ENCODE measurements at places on chromosomes 2 and 18.

DNA sequence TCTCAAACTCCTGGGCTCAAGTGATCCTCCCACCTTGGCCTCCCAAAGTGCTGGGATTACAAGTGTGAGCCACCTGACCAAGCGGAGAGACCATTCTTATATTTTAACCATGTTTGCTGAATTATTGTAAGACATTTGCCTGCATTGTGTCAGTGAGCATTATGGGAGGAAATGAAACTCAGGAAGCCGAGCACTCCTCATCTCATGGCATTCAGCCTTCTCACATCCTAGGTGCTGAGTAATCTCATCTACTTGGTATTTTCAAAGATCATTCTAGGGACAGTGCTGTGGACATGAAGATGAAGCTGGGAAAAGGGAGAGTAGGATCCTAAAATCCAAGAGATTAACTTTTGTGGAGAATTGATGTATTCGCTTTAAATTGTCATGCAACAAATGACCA lies 66.1 kb downstream of the NAPG start:
- no peak for DNase-seq

DNA sequence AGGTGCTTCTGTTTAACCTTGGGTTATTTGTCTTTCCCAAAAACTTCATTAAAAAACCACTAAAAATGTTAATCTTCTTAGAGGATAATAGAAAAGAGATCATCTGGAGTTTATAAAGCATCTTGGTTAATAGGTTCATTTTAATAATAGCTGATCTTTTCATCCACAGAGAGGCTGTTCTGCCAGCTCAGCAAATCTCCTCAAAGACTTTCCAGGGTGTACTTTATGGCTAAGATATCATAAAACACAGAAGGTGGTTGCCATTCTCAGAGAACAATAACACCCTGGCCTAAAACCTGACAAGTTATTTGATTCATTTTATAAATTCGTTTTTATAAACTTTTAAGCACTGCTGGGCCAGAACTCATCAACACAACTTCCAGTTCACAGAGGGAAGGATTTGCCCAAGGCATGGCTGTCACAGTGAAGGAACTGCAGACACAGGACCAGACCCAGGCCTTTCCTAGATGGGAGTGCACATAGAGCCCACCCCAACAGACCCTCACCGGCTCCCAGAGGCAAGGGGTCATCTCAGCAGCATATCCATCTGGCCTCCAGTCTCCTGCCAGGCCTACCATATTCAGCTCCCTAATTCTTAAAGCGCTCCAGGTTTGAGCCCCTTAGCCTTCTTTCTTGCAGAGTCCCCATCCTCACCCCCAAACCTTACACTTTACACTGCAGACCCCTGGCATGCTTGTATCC lies 203.4 kb upstream of the RAB6C start:
- DNase-seq, result no peak

- no peak for DNase-seq
These were observed 12.8 kb downstream of the PXDN start for GRCh38 chr2:1731447-1731962.

DNA sequence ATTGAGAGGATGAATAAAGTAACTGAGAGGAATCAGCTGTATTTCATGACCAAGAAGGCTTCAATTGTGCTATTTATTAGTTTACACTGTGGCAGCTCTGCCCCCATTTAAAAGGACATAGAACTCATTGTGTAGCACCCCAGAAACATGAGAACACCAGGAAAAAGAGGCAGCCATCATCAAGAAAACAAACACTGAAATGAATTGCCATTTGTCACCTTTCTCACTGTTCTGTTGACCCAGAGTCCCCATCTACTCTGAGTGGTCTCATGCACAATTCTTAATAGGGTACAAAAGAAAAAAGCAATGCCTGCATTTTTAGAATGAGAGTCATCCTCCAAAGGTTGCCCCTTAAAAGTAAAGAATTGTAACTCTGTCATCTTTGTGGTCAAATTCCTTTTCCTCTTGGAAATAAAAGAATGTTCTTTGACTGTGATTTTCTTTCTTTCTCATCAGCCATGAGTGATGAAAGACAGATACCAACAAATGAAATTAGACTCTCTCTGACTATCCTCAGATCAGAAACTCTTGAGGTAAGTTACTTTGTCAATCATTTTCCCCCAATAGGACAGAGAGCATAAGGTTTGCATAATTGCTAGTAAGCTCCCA lies 1941.9 kb upstream of the PIK3C3 start:
- DNase-seq, result no peak

DNA sequence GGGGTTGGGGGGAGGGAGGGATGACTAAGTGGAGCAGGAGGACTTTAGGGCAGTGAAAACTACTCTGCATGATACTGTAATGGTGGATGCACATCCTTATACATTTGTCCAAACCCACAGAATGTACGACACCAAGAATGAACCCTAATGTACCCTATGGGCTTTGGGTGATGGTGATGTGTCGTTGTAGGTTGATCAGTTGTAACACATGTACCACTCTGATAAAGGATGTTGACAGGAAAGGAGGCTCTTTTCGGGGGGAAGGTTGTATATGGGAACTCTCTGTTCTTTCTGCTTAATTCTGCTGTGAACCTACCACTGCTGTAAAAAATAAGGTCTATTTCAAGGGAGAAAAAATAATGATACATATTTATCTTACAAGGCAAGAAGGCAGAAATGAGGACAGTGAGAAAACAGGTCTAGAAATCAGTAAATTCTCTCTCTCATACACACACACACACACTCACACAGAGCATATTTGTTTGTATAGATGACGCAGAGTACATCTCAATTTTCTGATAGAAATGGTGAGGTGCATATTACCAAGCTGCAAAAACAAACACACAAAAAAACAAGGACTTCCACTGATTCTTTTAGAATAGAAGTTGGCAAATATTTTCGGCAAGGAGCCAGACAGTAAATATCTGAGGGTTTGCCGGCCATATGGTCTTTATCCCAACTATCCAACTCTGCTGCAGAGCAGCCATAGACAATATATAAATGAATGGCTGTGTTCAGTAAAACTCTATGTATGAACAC lies 20.2 kb downstream of the FAM124B start:
- DNase-seq, result no peak

All from stimulated activated CD4-positive, alpha-beta T cell treated with anti-CD3 and anti-CD28 coated beads, TNF-alpha, amount 100 ng/mL, for 4 hours (primary cell).